Stimulated activated CD4-positive, alpha-beta T cell treated with anti-CD3 and anti-CD28 coated beads, Interleukin-4, amount 100 ng/mL, for 24 hours (primary cell): ENCODE measurements at places on chromosomes 1 and 21.

- DNase-seq, result no peak
Measured at GRCh38 chr1:40981691-40982448, 2.4 kb downstream of the CTPS1 start.

DNA sequence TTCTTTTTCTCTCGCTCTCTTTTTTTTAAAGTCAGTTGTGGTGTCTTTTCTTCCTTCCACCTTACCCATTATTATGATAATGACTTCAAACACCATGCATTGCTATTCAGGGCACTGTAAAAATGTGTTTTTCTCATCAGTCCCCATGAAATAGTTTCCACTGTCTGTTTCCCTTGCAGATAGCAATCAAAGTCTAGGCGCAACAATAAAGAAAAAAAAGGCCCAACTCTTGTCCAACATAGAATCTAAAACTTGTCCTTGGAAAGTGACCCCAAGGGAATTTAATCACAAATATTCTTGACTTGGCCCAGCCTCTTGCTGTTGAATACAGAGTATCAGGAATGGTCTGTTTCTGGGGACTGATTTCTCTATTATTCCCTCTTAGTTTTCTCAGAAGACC, 382.5 kb downstream of the PLPP3 start:
- no peak for DNase-seq

DNA sequence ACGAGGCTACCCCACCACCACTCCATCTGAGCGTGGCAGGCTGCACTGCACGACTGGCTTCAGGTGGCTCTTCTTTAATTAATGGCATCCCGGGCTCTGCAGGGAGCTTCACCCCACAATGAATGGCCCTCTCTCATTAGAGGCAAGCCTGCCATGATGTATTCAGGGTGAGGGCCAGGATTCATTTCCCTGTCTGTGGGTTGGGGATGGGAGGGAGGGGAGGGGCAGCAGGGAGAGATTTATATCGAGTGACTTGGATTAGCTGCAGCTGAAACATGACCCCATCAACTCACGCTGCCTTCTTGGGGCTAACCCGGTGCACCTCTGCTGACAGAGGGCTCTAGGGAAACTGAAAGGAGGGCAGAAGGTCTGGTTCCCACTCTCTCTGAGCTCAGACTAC, 54.2 kb downstream of the ERI3 start:
- DNase-seq, result no peak

GRCh38 chr1:220487297-220487820, 40.6 kb upstream of the MARK1 start:
- peak; percentile 4 for DNase-seq

- no peak for DNase-seq
Measured at GRCh38 chr1:54118704-54119103, 34.1 kb downstream of the CDCP2 start.

- no peak for DNase-seq
Measured at GRCh38 chr1:229002037-229002436, 266.8 kb downstream of the RHOU start.

DNA sequence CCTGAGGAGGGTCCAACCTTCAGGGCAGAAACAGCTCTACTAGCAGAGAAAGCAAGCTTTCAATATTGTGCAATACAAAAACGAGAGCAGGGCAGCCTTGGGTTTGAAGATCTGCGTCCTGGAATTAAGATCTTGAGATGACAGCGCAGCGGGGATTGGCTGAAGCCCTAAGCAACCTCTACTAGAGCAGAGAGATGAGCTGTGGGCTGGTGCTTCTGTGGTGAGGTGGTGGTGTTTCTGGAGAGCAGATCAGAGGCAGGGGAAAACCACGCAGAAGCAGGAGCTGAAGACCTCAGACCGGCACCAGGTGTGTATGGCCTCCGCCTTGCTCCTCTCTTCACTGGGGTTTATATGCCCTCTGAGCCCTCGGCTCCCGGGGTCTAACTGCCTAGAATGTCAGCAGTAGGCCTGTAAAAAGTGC, 12.5 kb downstream of the TRAF3IP3 start:
- DNase-seq, result peak; percentile 87

DNA sequence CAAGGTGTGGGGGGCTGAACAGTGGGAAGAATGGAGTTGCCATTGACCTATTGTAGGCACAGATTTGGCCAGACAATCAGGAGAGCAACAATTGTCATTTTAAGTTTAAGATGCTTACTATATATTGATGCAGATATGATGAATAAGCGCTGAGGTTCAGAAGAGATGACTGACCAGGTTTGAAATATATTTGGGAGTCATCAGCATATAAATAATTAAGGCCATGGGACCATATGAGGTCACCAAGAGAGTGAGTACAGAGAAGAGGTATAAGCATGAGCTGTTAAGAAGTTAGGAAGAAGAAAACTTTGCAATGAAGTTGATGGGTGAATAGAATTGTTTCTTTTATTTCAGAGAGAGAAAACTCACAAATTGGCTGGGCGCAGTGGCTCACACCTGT, 4.5 kb upstream of the GADD45A start:
- DNase-seq, result no peak

DNA sequence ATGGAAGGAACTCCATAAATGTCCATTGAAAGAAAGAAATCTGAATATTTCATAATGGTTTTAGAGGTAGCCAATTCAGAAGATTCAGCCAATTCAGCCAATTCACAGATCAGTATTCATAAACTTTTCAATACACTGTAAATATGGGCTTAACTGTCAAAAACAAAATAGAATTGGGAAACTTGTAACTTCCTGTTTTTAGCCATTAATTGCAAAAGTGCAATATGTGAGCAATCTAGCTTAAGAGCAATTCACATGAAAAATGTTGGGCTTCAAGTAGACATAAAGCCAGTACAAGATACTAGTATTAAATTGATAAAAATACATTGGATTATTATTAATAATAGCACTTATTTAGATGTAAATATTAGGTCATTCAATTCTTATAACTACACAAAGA, 27.5 kb upstream of the PLPPR4 start:
- DNase-seq, result no peak

- DNase-seq, result no peak
Measured at GRCh38 chr1:248824301-248824700, 1.4 kb downstream of the SH3BP5L start.

GRCh38 chr1:40038697-40039096, 1.8 kb upstream of the CAP1 start:
- no peak for DNase-seq

DNA sequence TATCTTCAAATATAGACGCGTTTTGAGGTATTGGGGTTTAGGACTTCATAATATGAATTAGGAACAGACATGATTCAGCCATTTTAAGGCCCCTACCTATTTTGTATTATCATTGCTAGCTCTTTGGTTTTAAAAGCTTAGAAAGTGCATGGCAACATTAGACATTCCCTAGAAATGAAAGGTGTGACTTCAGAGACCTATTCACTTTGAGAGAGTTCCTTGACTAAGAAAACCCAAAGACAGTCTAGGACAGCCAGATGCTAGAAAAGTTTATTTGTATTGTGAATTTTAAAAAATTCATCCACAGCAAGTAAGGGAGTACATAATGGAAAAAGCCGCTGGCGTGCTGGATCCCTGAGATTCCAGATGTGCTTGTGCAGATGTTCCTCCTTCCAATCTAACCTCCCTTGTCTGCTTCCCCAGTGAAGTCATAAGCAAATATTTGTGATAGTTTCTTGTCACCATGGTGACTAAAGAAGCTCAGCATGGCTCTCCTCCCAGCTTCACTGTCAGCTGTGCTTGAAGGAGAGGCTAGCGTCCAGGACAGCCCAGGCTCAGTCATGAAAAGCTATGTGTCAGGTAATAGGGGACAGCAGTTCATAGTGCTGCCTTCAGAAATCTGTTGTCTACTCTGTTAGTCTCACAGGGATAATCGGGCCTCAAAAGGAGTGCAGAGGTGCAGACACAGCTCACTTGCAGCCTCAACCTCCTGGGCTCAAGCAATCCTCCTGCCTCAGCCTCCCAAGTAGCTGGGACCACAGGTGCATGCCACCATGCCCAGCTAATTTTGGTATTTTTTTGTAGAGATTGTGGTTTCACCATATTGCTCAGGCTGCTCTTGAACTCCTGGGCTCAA, 34.8 kb downstream of the KPNA6 start:
- no peak for DNase-seq

- DNase-seq, result no peak
Measured at GRCh38 chr1:221230605-221231004, 351.4 kb downstream of the HLX start.

DNA sequence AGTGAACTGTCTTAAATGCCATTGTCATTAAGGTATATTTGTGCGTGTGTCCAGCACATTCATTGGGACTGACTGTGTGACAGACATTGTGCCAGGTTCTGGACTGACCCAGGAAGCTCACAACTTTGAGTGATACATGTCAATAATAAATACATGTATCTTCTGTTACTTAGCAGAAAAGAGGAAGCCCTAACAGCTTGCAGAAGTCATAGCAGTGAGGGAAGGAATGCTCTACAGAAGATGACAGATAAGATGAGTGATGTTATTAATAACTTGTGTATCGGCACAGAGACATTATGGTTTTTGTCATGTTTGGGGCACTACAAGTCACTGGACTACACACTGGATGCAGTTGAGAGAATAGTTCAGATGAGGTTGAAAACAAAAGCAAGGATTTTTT, 1.2 kb upstream of the SRSF11 start:
- DNase-seq, result no peak

DNA sequence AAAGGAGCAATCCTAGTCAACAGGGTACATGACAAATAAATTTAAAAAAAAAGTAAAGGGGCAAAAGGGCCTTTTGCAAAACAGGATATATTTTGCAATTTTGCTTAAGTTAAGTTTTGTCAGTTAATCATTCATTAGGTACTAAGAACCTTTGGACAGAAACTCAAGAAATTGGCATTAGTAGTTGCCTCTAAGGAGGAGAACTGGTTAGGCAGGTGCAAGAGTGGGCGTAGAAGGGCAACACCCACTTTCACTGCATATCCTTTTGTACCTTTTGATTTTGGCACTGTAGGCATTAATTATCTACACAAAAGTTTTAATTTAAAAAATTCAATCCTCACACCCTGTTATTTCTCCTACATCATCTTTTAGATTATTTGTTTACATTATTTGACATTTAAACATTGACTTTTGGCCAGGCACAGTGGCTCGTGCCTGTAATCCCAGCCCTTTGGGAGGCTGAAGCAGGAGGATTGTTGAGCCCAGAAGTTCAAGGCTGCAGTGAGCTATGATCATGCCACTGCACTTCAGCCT, 4.3 kb downstream of the DDAH1 start:
- DNase-seq, result no peak

GRCh38 chr21:35652872-35653271, 407.5 kb downstream of the SETD4 start:
- DNase-seq, result no peak

DNA sequence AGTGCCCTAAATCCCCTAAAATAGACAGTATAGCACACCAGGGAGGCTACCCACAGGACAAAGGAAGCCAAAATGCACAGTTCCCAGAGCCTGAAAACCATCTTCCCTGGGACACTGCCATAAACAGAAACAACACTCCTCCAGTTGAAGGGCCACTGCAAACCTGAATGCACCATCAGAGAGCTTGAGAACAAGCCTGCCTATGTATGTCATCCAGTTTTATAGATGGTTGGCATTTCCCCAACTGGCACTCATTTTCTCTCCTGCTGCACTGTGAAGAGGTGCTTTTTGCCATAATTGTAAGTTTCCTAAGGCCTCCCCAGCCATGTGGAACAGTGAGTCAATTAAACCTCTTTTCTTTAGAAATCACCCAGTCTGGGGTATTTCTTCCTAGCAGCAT, 169.0 kb downstream of the AGBL4 start:
- DNase-seq, result no peak

DNA sequence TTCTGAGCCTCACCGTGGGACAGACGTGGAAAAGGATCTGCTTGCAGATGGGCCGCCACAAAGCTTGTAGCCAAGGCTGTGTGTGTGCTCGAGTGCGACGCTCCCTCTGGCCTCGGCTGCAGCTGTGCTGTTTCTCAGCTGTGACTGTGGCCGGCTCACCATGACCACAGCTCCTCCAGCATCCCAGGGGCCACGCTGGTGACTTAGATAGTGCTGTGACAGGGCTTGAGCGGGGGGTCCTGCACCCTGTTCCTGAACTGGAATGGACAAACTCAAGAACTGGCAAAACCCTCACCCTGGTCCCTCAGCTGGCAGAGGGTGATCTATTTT, 17.4 kb upstream of the ACTRT2 start:
- DNase-seq, result no peak

GRCh38 chr21:35969281-35969680, 91.0 kb downstream of the SETD4 start:
- no peak for DNase-seq

DNA sequence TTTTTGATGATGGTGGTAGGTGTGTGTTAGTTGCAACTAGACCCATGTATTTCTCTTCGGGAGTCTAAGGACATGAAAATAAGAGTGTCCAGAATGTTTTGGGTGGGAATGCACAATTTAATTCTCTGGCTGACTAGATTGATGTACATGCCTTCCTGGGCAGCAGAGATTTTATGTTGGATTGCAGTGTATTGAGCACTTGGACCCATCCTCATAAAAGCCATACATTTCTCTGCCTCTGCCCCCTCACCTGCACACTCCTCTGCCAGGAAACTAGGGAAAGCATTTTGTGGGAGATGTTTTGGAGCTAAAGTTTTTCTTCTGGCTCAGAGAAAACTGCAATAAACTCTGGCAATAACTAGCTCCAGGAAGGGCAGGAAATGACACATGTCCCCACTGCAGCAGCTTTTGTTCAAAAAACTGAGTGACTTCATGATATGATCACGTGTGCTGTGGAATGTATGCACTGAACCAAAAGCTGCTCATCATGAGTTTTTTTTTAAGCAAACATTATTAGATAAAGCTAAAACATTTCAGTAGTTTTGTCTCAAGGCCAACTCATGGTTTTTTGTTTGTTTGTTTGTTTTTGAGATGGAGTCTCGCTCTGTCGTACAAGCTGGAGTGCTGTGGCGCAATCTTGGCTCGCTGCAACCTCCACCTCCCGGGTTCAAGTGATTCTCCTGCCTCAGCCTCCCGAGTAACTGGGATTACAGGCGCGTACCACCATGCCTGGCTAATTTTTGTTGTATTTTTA, 17.6 kb downstream of the RIT1 start:
- DNase-seq, result peak; percentile 15

DNA sequence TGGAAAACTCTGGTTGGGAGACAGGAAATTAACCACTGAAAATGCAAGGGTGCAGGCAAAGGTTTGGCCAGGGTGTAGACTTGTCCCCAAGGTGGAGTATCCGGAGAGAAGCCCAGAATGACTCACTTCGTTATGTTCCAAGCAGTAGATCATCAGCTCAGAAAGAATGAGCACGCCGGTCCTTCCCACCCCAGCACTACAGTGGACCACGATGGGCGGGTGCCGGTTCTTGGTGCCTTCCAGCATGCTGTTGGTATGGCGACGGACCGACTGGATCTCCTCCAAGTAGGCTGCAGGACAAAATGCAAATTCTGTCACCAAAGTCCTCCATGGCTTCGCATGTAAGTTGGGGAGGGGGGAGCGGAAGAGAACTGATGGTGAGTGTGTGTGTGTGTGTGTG, 83.4 kb downstream of the SMYD2 start:
- no peak for DNase-seq
